ENCODE measurements at places on chromosomes 5 and 9.

DNA sequence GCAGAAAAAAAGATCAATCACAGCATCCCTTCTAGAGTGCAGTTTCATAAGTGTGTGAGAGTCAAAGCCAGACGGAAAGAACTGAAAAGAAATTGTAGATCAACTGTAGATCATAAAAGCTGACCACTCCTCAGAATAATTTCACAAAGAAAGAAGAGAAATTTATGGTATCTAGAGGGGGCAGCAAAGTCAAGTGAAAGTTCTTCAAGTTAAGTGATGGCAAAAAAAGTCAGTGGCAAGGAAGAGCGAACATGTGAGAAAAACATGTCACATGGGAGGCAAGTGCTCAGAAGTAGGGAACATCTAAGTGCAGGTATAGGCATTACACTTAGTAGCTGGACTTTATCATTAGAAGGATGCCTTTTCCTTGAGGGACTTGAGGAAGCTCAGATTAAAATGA is 245.1 kb upstream of the ISL1 start:
- no peak for DNase-seq

DNA sequence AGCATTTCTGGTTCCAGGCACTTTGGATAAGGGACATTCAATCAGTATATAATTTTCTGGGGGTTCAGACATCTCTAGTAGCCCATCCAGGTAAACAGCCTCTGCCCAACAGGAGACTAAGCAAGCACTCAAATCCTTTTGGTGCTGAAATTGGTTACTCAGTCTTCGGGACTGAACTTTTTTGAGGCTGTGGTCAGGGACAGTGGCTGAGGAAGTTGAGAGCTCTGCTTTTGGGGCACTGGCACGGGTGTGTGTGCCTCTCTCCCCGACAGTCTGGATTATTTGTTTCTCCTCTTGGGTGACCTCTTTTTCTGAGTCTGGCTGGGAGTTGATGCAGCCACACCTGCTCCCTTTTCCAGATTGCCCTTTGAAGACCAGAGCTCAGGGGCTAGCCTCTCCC is 47.6 kb downstream of the ACER2 start:
- DNase-seq, result no peak

- DNase-seq, result no peak
These were observed 176.6 kb downstream of the ZNF462 start for GRCh38 chr9:107039542-107039941.

- DNase-seq, result no peak
These were observed 12.5 kb downstream of the RAB24 start for GRCh38 chr5:177290816-177291596.

- no peak for DNase-seq
These were observed 16.8 kb downstream of the ALDOB start for GRCh38 chr9:101418518-101419430.

GRCh38 chr9:75117564-75117963 is 29.2 kb downstream of the OSTF1 start:
- DNase-seq, result no peak

- DNase-seq, result no peak
These were observed 5.8 kb downstream of the POU4F3 start for GRCh38 chr5:146344155-146345118.

DNA sequence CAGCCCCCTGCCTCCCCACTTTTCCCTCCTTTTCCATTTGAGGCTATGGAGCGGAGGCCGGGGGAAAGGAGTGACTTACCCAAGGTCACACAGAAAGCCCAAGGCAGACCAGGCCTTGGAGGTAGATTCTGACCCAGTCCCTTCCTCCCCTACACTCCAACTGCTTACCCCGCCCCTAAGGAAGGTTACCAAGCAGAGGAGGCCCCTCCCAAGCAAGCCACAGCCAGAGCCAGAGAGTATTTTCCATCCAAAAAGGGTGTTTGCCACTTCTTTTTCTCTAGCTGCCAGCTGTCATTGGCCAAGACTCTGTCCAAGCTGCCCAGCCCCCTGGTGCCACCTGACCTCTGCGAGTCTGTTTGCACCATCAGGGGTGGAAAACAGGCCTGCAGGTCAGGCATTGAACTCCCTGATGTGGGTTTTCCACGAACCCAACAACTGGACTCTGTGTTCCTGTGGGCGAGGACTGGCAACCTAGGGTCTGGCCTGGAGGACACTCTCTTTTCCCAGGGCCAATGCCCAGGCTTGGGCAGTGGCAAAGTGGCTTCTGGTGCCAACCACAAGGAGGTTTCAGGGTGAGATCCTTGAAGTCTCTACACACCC is 6.3 kb upstream of the ASS1 start:
- no peak for DNase-seq
